Kidney (tissue), 22 donors: ENCODE measurements at places on chromosomes 5 and 9.

GRCh38 chr5:104095527-104095926 lies 532.9 kb upstream of the NUDT12 start:
- no peak for DNase-seq

- no peak for DNase-seq
Observed at GRCh38 chr5:126918615-126918957, 111.8 kb downstream of the MARCHF3 start.

DNA sequence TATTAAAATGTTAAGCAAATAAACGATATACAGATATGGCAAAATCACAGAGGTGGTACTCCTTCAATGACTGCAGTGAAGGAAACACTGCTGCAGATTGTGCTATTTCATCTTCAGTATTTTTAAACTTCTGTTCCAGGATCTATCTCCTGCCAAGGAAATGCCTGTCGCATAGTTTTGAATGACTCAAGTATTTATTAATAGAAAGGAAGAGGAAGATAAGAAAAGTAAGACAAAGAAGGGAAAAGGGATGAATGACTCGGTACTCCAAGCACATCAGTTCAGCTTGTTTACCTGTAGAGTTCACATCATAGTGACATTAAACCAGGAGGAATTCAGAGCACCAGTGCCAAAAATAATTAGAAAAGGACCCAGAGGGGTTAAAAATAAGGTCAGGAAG lies 5.1 kb upstream of the GPX8 start:
- DNase-seq, result no peak

GRCh38 chr5:157502143-157502647 lies 42.2 kb downstream of the NIPAL4 start:
- no peak for DNase-seq

- no peak for DNase-seq
Observed at GRCh38 chr9:134660407-134660806, 18.8 kb downstream of the COL5A1 start.

GRCh38 chr5:66718374-66719002 lies 122.3 kb downstream of the MAST4 start:
- DNase-seq, result no peak

- no peak for DNase-seq
Observed at GRCh38 chr5:76446776-76447175, 43.7 kb downstream of the IQGAP2 start.

DNA sequence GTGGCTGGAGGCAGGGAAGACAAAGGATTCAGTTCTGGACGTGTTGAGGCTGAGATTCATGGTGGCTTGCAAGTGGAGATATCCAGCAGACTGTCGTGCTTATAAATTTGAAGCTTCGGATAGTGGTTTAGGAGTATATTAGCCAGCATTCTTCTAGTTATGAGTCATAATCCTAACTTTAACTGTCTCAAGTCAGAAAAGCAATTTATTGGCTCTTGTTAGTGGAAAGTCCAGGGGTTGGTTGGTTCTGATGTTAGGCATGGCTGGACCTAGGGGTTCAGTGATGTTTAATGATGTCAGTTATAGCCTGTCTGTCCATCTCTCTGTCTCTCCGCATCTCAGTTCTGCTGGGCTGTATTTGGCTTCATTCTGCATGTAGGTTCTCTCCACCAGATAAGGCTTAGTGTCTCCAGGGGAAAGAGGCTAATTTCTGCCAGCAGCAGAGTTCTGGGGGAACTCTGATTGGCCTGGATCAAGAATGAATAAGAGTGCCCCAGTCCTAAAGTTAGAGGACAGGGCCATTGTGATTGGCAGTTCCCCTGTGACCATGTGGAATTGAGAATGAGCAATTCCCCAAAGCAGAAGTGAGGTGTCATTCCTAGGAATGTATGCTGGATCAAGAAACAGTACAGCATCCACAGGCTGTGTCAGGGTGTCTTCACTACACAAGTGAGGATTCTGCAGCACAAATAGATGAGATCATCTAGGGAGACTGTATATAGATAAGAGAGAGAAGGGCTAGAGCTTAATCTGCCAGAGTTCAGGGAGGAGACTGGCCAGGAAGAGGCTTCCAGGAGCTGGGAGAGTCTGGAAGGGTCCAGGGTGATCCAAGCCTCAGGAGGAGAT lies 72.9 kb upstream of the SHB start:
- DNase-seq, result peak; percentile 16

GRCh38 chr9:346111-346571 lies 131.5 kb downstream of the DOCK8 start:
- peak; percentile 10 for DNase-seq

DNA sequence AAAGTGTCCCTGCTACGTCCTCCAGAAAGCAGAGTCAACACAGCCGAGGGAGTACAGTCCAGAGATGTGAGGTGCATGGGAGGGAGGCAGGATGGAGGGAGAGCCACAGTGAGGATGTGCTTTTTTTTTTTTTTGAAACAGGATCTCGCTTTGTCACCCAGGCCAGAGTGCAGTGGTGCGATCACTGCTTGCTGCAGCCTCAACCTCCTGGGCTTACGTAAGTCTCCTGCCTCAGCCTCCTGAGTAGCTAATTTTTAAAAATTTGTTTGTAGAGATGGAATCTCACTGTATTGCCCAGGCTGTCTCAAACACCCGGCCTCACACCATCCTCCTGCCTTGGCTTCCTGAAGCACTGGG lies 33.2 kb upstream of the ALDH1B1 start:
- no peak for DNase-seq

GRCh38 chr9:16277471-16277960 lies 593.0 kb downstream of the BNC2 start:
- no peak for DNase-seq

- DNase-seq, result peak; percentile 32
Observed at GRCh38 chr9:35618854-35619799, 914 bp upstream of the CD72 start.

GRCh38 chr9:69089491-69089890 lies 53.9 kb downstream of the FXN start:
- DNase-seq, result no peak

DNA sequence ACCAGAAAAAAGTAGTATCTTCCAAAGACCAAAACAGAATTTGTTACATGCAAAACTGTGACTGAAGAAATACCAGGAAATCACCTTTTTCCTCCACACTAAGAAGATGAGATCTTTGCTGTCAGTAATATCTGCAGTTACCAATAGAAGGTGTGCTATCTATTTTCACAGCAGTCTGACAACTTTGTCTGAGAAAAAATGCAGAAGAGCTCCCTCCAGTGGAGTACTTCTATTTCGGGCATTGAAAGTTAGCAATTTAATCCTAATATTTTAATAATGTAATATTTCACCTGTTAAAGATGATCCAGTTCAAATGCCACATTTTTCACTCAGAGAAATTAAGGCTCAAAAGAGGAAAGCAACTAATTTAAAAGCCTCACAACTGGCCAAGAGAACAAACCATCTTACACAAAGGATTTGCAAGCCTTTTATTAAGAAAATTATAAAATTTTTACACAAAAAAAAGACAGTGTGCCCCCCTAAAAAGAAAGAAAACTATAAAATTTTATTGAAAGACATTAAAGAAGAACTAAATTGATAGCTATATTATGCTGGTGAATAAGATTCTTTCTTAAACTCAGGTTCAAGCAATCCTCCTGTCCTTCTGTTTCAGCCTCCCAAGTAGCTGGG lies 50.6 kb downstream of the DEPDC1B start:
- peak; percentile 47 for DNase-seq

DNA sequence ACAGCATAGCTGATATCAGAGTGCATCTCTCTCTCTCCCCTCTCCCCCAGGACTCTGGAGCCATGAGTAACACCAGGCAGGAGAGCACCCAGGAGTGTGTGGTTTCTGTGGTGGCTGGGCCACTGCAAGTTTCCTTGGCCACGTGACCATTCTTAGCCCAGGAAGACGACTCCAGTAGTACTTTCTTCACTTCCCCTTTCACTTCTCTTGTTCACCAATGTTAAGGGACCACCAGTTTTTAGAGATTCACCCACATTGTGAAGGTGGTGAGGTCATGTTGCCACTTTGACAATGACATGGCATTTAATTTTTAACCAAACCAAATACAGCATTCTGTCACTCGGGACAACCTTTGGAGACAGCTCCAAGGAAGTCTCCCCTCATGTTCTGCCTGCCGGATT lies 17.9 kb upstream of the DAPK1 start:
- no peak for DNase-seq

- peak; percentile 57 for DNase-seq
Observed at GRCh38 chr5:137752905-137753690, 1.1 kb downstream of the HNRNPA0 start.

DNA sequence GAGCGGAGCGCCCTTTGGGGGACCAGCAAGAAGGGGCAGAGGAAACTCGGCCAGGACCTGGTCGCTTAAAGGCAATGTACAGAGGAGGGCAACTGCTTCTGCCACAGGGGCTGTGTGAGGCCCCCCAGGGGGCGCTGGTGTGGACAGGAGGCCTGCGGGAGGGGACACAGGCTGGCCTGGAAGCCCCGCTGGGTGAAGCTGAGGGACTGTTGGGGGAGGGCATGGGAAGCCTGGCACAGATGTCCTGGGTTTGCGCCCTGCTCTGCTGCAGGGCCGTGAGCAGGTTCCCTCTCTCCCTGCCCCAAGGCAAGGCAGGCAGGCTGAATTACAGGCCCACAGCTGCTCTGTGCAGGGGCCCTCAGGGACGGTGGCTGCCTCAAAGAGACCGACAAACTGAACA lies 5.4 kb downstream of the MED22 start:
- no peak for DNase-seq

- DNase-seq, result no peak
Observed at GRCh38 chr5:101062902-101063301, 159.8 kb upstream of the ST8SIA4 start.

DNA sequence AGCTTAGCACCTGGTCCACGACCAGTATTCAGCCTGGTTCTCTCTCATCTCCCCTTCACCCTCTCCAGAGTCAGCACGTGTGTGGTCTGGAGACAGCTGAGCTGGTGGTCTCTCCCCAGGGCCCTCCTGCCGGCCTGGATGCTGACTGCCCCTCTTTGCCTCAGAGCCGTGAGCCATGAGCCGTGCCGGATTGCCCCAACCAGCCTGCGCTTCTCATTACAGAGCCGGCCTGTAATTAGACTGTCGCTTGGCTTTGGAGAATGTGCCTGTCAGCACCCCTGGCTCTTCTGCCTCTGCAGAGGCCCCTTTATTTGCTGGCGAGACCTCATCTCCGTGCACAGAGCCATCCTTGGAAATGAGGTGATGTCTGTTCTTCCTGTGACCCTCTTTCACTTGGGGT lies 118.7 kb upstream of the BOD1 start:
- peak; percentile 64 for DNase-seq

- no peak for DNase-seq
Observed at GRCh38 chr5:58629271-58630159, 46.6 kb downstream of the RAB3C start.

DNA sequence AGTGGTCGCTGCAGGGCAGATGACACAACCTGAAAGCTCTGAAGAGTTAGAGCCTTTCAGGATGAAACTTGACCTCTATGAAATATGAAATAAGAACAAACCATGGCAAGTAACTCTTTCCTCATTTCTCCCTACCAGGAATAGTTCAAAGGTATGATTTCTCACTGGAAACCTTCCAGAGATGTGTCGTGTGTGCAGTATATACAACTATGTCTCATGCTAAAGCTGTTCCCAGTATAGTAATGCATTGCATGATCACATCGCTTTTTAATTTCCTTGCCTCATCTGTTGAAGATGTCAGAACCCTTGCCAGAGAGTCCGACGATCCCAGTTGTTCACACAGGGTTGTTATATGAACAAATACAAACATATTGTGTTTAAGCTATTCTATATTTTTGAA lies 45.8 kb upstream of the RGMB start:
- DNase-seq, result no peak

DNA sequence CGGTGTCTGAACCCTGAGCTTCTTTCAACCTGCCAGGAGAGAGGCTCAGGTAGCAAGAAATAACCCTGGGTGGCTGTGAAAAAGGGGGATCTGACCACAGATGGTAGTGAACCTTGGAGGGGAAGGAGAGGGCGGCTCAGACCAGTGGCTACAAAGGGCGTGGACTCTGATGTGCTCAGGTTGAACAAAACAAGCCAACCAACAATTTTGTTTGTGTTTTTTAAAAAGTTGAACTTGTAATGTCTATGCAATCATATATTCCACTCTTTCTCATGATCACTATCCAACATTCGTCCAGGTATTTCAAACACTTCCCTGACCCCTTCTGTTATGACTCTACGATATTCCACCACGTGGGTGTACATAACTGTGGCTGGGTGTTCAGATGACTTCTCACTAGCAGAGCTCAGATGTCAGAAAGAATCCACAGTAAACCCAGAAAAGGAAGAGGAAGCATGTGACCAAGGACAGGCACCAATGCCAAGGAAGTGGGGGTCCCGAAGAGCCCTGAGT lies 20.0 kb downstream of the PTPN3 start:
- no peak for DNase-seq

GRCh38 chr5:174491265-174491664 lies 233.1 kb upstream of the MSX2 start:
- DNase-seq, result no peak

DNA sequence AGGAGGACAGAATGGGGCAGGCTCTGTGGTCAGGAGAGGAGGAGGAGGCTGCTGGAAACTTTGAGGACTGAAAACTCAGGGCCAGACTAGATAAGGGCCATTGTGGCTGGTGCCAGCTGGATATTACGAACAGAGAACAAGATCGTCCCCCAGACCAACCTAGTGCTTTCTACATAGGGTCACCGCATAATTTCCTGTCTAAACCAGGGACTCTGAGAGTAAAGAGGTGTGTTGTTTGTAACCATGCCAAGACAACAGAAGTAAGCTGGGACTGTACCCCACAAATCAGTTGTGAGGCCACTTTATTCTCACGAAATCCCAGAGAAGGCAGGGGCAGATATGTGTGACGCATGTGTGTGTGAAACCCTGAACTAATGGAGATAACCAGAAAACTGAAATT lies 20.3 kb upstream of the GFPT2 start:
- no peak for DNase-seq

GRCh38 chr5:74069741-74070140 lies 443.7 kb downstream of the ARHGEF28 start:
- DNase-seq, result no peak

DNA sequence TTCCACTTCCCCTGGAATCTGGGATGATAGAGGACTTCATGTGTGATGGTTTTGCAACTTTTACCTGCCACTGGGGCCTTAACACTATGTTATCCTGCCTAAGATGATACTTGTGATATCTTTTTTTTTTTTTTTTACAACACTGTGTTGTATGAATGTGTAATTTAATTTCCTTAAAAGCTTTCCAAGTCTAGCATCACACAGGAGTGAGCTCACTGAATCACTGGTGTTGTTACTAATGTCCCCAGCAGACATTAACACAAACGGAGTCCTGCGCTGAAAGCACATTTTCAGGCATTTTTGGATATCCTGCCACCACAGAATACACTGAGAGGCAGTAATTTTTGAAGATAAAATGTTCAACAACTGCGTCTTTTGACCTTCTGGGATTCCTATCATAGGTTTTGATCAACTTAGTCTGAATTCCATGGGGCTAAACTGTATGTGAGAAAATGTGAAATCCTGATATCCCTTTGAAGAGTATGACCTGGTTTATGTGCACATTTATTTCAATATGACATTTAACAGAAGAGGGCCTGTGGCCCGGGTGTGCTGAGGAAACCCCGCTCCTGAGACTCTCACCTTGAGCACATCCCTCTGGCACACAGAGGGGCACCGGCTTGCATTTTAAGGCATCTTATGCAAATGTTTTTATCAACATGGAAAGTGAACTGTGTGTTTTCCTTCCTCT lies 118.0 kb downstream of the FSTL4 start:
- no peak for DNase-seq

GRCh38 chr9:72424131-72424530 lies 59.1 kb upstream of the ZFAND5 start:
- DNase-seq, result no peak

GRCh38 chr5:43638546-43638945 lies 35.6 kb downstream of the NNT start:
- DNase-seq, result no peak

- no peak for DNase-seq
Observed at GRCh38 chr9:28668158-28668557, 1094.9 kb upstream of the C9orf72 start.

- DNase-seq, result no peak
Observed at GRCh38 chr9:27586304-27586703, 13.0 kb upstream of the C9orf72 start.
